CD4-positive, alpha-beta T cell (primary cell): ENCODE measurements at places on chromosomes 12 and 14. TPM values are rescaled to one million over a fixed set of nuclear protein-coding genes. Genes with fewer than 3 reads are reported as not detected.
A peak's percentile ranks its signal among the peaks of the same experiment; 100 is the strongest.

DNA sequence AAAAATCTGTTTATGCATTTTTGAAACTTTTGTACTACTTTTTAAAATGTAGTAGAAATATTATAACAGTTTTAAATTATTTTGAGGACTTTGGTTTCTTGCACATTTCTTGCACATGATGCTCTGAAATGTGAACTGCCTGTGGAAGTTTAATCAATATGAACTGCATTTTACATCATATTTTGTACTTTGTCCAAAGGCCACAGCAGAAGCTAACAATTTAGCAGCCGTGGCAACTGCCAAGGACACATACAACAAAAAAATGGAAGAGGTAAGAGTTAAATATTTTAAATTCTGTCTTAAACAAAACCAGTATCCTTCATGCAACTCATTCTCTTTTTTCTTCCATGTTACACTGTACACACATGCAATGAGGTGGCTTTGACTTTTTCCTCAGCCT lies 45.1 kb downstream of the SAV1 start:
- no peak overlapping the region for H3K27ac ChIP-seq
- no peaks in the 10 kb centered on the region for H3K4me1 ChIP-seq
- no peaks in the 10 kb centered on the region for H3K27me3 ChIP-seq
- H3K36me3 ChIP-seq = no peaks in the 10 kb centered on the region
- DNase-seq = no peak

DNA sequence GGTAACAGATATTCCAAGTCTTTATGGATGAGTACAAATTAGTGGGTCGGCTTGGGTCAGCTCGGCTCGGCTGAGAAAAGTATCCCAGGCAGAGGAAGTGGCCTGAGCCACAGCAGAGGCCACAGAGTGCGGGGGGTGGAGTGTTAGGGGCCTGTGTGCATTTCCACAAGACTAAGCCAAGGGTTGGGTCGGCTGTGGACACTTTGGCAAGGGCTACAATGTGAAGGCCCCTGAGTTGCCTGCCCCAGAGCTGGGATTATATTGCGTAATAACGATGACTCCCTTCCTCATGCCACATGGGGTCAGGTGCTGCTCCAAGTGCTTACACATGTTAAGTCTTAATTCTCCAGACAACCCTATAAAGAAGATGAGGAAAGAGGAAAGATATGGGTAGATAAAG lies 11.4 kb downstream of the EVL start:
- H3K27ac ChIP-seq = peak overlapping the region; percentile 96
- peaks cover 79% of the 10 kb centered on the region for H3K36me3 ChIP-seq
- peaks cover 96% of the 10 kb centered on the region for H3K4me1 ChIP-seq

GRCh38 chr12:61871485-61871810 lies 388.8 kb upstream of the USP15 start:
- H3K27me3 ChIP-seq = no peaks in the 10 kb centered on the region
- H3K4me3 ChIP-seq = no peak overlapping the region
- no peaks in the 10 kb centered on the region for H3K36me3 ChIP-seq
- peaks cover 7% of the 10 kb centered on the region for H3K4me1 ChIP-seq

- no peaks in the 10 kb centered on the region for H3K36me3 ChIP-seq
- H3K4me3 ChIP-seq = no peak overlapping the region
- no peaks in the 10 kb centered on the region for H3K4me1 ChIP-seq
- H3K27me3 ChIP-seq = no peaks in the 10 kb centered on the region
Observed at GRCh38 chr14:65972346-65972870, 513.8 kb upstream of the CCDC196 start.

DNA sequence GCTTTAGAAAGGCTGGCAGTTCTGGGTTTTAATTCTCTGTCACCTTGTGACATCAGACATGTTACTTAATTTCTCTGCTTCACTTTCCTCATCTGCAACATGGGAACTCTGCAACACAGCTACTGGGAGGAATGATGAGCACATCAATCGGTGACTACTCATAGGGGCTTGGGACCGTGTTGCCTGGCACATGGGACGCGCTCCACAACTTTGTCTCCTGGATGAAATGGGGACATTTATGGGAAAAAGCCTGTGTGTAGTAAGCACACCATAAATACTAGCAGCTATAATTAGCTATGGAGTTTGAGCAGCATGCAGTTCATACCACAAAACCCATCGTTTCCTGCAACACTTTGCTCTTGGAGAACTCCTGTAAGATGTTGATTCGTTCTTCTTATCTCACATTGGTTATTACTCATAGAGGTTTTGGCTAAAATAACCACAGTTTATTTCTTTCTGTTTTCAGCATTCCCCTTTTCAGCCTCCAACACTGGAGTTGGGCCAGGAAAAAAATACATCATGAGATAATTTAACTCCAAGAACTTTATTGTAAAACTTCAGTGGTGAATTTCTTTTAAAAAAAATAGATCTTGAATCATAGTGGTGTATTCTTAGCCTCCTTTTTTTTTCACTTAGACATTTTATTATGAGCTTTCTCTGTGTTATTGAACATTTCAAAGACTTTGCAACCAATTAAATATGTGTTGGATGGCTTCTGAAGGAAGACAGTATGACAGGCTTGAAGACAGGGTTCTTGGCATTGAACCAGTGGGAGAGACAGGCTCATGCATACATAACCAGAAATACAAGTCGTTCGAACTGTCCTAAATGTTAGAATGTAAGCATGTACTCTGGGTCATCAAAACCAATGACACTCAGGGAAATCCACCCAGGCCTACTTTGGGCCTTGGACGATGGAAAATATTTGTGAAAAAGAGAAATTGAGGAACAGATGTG lies 72.7 kb downstream of the RIN3 start:
- no peak for DNase-seq
- peak overlapping the region; percentile 84 for H3K27ac ChIP-seq
- H3K36me3 ChIP-seq = no peaks in the 10 kb centered on the region
- H3K4me1 ChIP-seq = peaks cover 89% of the 10 kb centered on the region
- H3K27me3 ChIP-seq = no peaks in the 10 kb centered on the region

- H3K4me1 ChIP-seq = peaks cover 18% of the 10 kb centered on the region
- H3K27ac ChIP-seq = peak overlapping the region; percentile 52
- peak; percentile 59 for DNase-seq
- no peaks in the 10 kb centered on the region for H3K27me3 ChIP-seq
- H3K4me3 ChIP-seq = peak overlapping the region; percentile 73
Observed at GRCh38 chr12:10363914-10364814, 25.7 kb downstream of the KLRK1 start.

DNA sequence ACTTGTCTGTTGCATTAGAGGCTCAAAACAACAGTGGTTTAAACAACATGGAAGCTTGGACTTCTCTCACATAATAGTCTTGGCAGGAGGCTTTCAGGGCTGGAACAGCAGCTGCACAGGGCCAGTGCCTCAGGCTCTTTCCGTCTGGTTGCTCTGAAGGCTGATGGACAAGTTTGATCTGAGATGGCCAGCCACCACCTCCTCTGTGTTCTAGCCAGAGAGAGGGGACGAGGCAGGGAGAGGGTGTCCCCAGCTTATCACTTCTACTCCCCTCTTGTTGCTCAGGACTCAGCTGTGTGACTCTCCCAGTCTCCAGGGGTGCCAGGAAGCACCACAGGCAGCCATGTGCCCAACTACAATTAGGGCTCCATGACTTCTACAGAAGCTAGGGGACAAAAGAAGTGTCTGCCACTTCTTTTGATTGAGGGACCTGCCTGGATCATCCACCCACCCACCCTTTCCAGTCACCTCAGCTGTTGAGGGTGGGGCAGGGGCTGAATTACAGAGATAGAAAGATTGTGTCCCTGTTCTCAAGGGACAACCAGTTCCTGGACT lies 46.6 kb downstream of the SMIM41 start:
- H3K36me3 ChIP-seq = no peaks in the 10 kb centered on the region
- H3K27me3 ChIP-seq = peaks cover 7% of the 10 kb centered on the region
- no peak overlapping the region for H3K4me3 ChIP-seq
- no peak overlapping the region for H3K27ac ChIP-seq

- no peak overlapping the region for H3K27ac ChIP-seq
- no peaks in the 10 kb centered on the region for H3K4me1 ChIP-seq
- H3K27me3 ChIP-seq = no peaks in the 10 kb centered on the region
- DNase-seq = no peak
- H3K4me3 ChIP-seq = no peak overlapping the region
Observed at GRCh38 chr14:22939684-22940083, 10.5 kb upstream of the PRMT5 start.

GRCh38 chr14:36513451-36514277 lies 6.4 kb downstream of the NKX2-1 start:
- H3K27me3 ChIP-seq = peaks cover 65% of the 10 kb centered on the region
- H3K4me3 ChIP-seq = no peak overlapping the region
- H3K36me3 ChIP-seq = no peaks in the 10 kb centered on the region
- no peaks in the 10 kb centered on the region for H3K4me1 ChIP-seq
- H3K27ac ChIP-seq = no peak overlapping the region
- DNase-seq = no peak

GRCh38 chr12:112327209-112327938 lies 54.9 kb downstream of the HECTD4 start:
- H3K27ac ChIP-seq = no peak overlapping the region
- no peak for DNase-seq
- H3K4me1 ChIP-seq = no peaks in the 10 kb centered on the region
- no peaks in the 10 kb centered on the region for H3K27me3 ChIP-seq
- H3K36me3 ChIP-seq = no peaks in the 10 kb centered on the region
- H3K4me3 ChIP-seq = no peak overlapping the region

- no peaks in the 10 kb centered on the region for H3K4me1 ChIP-seq
- H3K27me3 ChIP-seq = no peaks in the 10 kb centered on the region
- H3K4me3 ChIP-seq = no peak overlapping the region
Observed at GRCh38 chr12:65392491-65392890, 114.0 kb downstream of the MSRB3 start.

GRCh38 chr12:13163868-13164635 lies 32.5 kb upstream of the EMP1 start:
- no peaks in the 10 kb centered on the region for H3K27me3 ChIP-seq
- H3K27ac ChIP-seq = no peak overlapping the region
- no peak overlapping the region for H3K4me3 ChIP-seq
- no peaks in the 10 kb centered on the region for H3K36me3 ChIP-seq

- DNase-seq = no peak
- H3K27ac ChIP-seq = no peak overlapping the region
- H3K36me3 ChIP-seq = peaks cover 3% of the 10 kb centered on the region
- H3K4me1 ChIP-seq = peaks cover 18% of the 10 kb centered on the region
Observed at GRCh38 chr12:54549774-54550451, 512 bp downstream of the PDE1B start.

- no peak for DNase-seq
- peaks cover 18% of the 10 kb centered on the region for H3K36me3 ChIP-seq
- peaks cover 16% of the 10 kb centered on the region for H3K4me1 ChIP-seq
- peak overlapping the region; percentile 91 for H3K27ac ChIP-seq
- peak overlapping the region; percentile 72 for H3K4me3 ChIP-seq
Observed at GRCh38 chr12:56267443-56268071, 815 bp downstream of the COQ10A start.

DNA sequence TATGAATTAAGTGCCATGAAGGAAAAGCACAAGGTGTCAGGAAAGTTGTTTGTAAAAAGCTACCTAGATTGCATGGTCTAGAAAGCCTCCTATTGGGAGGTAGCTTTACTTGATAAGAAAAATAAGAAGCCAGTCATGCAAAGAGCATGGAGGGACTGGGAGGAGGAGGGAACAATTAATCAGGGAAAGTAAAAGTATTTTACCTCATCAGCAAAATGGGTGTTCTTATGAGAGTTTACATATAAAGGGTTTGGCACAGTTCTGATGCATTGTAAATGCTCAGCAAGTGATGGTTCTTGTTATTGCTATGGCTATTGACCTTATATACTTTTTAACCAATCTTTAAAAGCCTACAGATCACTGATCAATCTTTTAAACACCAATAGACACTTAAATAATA lies 17.0 kb upstream of the TSPAN8 start:
- no peaks in the 10 kb centered on the region for H3K27me3 ChIP-seq
- H3K27ac ChIP-seq = no peak overlapping the region

GRCh38 chr14:76902591-76902990 lies 76.4 kb downstream of the LRRC74A start:
- no peak overlapping the region for H3K27ac ChIP-seq
- no peak overlapping the region for H3K4me3 ChIP-seq
- H3K27me3 ChIP-seq = no peaks in the 10 kb centered on the region
- DNase-seq = no peak

DNA sequence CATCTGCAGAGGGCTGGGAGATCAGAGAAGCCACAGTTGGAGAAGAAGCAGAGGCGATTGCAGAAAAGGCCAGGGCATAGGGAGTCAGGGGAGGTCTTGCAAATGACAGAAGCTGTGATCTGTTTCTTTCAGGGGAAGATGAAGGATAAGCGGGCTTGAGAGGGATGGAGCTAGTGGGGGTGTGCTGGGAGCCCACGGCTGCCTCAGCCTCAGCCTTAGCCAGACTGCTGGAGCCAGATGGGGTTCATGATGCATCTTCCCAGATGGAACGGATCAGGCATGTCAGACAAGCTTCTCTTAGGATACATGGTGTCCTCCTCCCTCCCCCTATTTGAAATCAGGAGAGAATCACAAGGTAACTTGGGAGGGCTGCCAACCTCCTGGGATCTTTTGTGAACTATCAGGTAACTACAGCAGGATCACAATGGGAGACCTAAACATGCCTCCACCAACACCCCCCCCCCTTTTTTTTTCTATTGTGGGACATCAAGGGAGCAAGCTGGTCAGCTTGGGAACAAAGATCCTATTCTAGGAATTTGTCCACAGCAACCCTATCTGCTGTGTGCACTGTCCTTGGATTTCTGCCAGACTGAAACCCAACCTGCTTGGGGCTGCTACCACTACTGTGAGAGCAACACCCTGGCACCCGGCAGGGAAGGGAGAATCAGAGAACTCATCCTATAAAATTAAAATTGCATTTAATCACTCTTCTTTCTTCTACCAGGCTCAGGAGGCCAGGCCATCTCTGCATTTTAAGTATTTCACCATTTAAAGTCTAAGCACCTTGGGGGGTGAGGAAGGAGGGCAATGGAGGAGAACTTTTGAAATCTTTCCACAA lies 10.7 kb upstream of the ATP2A2 start:
- H3K4me3 ChIP-seq = no peak overlapping the region
- H3K27me3 ChIP-seq = no peaks in the 10 kb centered on the region
- H3K36me3 ChIP-seq = no peaks in the 10 kb centered on the region
- H3K27ac ChIP-seq = no peak overlapping the region

GRCh38 chr12:109247831-109248654 lies 61.0 kb downstream of the FOXN4 start:
- H3K4me1 ChIP-seq = no peaks in the 10 kb centered on the region
- H3K27me3 ChIP-seq = no peaks in the 10 kb centered on the region
- H3K36me3 ChIP-seq = peaks cover 5% of the 10 kb centered on the region
- H3K27ac ChIP-seq = no peak overlapping the region
- no peak overlapping the region for H3K4me3 ChIP-seq
- DNase-seq = no peak

The KLHL33 gene
- 0.31 TPM for total RNA-seq

The CAPS2 gene
- total RNA-seq = 1.3 TPM

The KIF5A gene
- total RNA-seq = 0.47 TPM

The TSPAN19 gene
- not detected for total RNA-seq

The VTI1B gene
- total RNA-seq = 27.0 TPM

The APOF gene
- not detected for total RNA-seq

The ARHGAP9 gene
- total RNA-seq = 354 TPM

The TMEM253 gene
- total RNA-seq = not detected

The AGAP2 gene
- total RNA-seq = 21.0 TPM

The GRIN2B gene
- total RNA-seq = not detected

The KLRG1 gene
- 10.5 TPM for total RNA-seq

The CLEC2A gene
- not detected for total RNA-seq

The IL26 gene
- total RNA-seq = not detected

The DNAH10 gene
- 0.16 TPM for total RNA-seq

The LYSET gene
- total RNA-seq = 5.8 TPM
